ENCODE measurements at places on chromosomes 12 and 14.

DNA sequence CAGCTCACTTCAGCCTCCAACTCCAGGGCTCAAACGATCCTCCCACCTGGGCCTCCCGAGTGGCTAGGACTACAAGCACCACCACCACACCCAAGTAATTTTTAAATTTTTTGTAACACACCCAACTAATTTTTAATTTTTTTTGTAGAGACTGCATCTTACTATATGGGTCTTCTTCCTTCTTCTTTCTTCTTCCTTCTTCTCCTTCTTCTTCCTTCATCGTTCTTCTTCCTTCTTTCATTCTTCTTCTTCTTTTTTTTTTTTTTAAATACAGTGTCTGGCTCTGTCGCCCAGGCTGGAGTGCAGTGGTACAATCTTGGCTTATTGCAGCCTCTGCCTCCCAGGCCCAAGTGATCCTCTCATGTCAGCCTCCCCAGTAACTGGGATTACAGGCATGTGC, 965 bp upstream of the CREBL2 start:
- DNase-seq = no peak

DNA sequence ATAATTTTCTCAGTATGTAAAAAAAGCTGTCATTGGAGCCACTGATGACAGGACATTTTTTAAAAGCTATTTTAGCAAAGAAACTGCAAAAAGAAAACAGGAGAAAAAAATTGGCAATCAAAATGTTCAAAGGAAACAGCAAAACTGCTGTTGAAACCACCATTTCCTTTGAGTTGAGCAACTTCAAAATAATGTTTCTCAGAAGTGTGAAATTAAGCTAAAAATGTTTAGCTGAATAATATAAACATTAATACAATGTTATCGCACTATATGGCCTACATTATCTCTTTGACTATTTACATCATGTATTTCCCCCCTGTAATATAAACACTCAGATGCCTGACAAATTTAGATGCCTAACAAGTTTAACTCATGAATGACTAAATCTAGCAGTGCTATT, 23.4 kb upstream of the GLIPR1 start:
- DNase-seq = no peak

- no peak for DNase-seq
These were observed 70.4 kb downstream of the TBK1 start for GRCh38 chr12:64522316-64522715.

DNA sequence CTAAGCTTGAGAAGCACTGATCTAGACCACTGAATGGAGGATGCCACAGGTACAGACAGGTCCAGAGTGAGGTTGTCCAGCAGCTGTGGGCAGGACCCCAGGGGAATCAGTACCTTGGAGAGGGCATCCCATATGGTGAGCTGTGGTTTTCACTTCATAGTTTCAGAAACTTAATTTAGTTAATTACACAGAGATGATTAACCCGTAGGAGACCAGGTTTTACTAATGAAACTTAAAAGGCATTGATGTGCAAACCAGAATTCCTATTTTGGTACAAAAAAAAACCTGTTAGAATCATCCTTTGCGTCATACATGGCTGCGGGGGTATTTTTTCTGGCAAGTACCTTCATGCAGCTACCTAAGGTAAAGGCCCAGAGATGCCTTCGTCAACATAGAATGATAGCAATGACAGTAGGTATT, 159.3 kb downstream of the DACT1 start:
- DNase-seq = no peak

GRCh38 chr12:122204167-122205052, 901 bp downstream of the B3GNT4 start:
- peak; percentile 62 for DNase-seq

DNA sequence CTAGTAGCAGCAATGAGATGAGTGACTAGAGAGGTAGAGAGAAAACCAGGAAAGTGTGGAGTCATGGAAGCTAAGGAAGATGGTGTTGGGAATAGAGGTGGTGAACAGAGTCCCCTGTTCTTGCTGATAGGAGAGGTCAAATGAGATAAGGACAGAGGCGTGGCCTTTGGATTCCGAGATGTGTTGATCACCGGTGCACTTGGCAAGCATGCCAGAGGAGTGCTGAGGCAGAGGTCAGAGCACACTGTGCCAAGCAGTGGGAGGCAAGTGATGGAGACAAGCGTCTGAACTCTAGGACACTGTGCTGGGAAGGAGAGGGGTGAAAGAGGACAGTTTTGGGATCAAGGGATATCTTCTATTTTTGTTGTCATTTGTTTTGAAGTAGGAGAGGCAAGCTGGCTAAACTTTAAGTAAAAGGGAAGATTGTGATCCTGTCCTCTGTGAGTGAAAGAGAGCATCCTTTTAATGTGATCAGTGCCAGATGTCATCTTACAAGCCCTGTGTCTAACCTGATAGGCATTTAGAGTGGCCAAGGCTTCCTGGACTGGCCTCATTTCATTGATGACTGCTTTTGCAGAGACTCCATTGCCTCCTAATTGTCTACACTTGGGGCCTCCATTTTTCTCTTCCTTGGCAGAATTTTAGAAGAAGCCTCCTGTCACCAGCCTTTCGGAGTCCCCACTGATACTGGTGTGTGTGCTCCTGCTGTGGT, 336.4 kb downstream of the CACNA1C start:
- no peak for DNase-seq

DNA sequence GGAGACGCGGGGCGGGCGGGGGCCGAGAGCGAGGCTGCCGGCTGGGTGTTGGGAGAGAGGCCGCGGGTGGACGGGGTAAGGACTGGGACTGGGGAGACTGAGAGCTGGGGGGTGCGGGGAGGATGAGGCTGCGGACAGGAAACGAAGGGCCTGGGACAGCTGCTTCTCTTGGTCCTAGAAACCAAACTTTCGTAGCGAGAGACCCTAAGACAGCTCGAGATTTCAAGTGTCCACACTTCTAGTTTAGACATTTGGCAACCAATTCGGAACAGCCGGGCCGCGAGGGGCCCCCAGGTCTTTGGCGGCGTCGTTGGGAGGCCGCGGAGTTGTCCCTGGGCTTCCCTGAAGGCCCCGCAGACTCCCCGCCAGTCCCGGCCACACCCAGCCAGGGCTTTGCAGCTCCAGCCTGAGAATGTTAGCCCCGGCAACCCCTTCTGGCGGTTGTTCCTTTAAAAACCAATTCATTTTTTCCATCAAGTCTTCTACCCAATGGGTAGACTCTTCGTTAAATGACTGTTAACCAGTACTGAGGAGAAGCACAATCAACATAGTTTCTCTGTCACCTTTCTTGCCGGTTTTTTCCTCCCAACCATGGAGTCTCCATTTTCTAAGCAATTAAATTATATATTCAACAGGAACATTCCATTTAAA, 11.5 kb downstream of the NKX2-1 start:
- DNase-seq = peak; percentile 87

DNA sequence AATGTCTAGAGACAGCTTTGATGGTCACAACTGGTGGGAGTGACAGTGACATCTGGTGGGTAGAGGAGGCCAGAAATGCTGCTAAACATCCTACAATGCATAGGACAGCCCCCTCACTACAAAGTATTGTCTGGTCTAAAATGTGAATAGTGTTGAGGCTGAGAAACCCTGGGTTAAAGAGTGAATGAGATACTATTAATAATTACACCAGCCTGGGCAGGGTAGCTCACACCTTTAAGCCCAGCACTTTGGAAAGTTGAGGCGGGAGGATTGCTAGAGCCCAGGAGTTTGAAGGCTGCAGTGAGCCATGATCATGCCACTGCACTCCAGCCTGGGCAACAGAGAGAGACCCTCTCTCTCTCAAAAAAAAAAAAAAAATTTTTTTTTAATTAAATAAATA, 11.1 kb downstream of the SVOP start:
- DNase-seq = no peak

- DNase-seq = no peak
These were observed 2.1 kb upstream of the DLST start for GRCh38 chr14:74879427-74880182.

DNA sequence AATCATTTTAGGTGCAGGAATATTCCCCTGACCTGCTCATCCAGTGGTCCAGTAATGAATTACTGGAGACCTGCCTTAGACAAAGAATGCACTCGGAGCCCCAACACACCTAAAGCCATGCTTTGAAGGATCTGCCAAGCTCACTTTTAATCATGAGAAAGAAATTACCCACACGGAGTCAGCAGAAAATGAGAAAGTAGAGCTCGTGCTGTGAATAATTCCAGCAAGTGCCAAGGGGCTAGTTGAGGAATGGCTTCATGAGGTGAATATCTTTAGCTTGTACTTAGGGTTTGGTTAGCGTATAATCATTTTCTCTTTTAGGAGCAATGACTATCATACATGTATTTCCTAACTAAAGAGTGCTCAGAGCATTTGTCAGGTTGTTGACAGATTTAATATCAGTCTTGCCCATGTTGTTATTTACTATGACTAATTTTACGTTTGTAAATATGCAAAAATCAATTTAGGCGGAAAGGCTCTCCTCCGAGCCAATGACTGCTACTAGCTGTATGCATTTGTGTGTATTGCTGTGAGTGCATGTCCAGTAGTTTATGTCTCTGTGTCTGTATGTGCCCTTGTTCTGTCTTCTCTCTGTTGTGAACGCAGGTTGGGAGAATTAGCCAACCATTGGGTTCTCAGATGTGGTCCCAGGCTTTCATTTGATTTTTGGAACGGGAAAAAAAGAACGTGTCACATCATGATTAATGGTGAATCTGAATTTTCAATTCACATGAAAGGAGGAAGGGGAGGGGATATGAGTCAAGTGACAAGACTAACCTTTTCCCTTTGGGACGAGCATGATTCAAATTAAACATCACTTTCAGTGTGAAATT, 98.4 kb downstream of the RMST start:
- DNase-seq = no peak

- no peak for DNase-seq
These were observed 64.4 kb downstream of the TGFB3 start for GRCh38 chr14:75917322-75917945.

GRCh38 chr14:90533591-90534021, 136.8 kb downstream of the CALM1 start:
- peak; percentile 71 for DNase-seq

DNA sequence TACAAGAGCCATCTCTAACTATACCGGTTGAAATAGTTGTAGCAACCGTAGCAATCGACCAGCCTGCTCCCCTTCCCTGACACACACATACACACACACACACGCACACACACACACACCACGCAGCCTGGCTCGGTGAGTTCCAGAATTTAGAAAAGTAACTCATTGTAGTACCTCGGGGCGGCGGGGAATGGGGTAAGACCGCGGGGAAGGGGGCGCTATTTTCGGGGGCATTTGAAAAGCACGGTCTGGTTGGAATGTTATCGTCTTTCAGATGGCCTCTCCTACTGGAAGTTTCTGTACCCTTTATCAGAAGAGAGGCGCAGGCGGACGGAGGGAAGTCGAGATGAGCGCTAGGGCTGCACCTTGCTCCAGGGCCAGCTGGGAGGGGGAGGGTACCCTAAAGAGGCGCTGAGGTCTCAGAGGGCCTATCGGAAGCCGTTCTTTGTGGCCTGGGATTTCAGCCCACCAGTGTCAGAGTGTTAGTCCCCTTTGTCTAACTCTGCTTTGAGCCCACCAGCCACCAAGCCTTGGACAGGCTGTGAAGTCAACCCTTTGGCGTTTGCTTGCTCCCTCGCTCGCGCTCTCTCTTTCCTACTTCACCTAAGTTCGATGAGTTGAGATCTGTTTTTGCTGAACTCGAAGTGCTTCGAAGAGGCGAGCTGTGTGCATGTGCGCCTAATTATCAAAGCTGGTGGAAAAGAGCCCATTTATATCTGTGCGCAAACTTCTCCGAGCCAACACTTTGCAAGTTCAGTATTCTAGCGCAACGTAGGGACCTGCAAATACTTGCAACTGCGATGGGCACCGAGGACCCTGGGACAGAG, 837 bp downstream of the COL2A1 start:
- DNase-seq = no peak

GRCh38 chr12:110627500-110628195, 13.7 kb downstream of the TCTN1 start:
- no peak for DNase-seq

- DNase-seq = no peak
These were observed 8.9 kb downstream of the APAF1 start for GRCh38 chr12:98653866-98654493.

DNA sequence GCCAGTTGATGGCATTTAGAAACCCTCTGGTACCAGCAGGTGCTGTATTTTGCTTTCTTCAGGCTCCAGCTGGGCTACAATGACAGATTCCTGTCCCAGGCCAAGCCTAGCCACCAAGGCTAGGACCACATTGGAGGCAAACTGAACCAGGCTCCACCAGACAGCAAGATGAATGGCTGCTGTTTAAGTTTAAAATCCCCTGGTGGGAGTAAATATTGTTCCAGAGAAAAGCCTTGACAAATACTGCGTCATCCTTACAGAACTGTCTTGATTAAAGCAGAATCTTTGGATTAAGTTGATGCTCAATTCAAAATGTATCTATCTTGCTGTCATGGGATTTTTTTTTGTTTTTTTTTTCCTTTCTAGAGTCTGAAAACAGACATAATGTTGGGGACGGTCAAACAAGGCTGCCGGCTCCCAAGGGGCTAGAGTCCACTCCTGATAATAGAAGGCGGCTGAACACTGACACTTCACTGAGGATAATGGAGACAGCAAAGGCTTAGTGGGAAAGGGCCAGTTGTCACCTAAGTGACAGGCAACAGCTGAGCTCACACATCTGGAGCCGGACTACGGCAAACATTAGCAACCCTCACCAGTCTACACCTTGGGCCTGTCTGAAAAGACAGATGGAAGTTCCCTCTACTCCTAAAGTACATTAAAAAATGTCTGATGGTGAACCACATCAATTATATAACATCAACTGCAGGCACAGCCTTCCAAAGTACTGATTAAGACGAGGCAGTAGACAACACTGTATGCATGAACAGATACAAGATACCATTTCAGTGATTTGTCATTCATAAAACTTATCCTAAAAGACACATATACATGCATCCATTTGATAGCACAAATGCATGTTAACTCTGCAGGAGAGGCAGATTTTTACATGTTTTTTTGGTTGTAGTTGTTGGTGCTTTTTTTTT, 1.7 kb downstream of the PRICKLE1 start:
- DNase-seq = no peak
